ENCODE measurements at places on chromosomes 4 and X.

DNA sequence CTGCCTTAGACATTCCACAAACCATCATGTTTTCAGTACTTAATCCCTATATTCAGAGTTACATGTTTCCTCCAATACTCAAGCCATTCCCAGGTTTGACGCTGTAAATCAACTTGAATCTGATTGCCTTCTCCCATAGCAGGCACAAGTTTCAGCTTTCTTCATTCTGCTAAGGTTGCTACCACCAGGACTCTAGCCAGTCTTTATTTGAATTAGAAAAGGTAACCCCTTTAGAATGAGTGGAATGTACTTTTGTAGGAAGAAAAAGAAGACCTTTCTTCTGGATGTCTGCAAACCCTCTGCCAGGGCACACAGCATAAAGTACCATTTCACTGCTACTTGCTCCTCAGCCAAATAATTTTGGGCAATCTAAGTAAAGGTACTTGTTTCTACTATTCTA is 10.7 kb upstream of the RBMXL3 start:
- DNase-seq, result no peak

- no peak for DNase-seq
Measured at GRCh38 chr4:155530857-155531256, 135.8 kb upstream of the GUCY1A1 start.

DNA sequence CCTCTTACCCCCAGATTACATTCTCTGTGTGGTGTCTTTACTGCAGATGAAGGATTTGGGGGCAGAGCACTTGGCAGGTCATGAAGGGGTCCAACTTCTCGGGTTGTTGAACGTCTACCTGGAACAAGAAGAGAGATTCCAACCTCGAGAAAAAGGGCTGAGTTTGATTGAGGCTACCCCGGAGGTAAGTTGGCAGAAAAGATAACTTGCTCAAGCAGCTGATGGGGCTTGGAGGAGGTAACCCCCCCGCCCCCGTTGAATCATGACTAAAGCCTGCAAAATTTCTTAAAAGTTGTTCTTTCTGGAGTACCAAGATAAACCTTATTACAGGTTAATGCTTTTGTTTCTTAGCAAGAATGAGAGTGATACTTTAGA is 1.5 kb downstream of the CCNG2 start:
- no peak for DNase-seq

DNA sequence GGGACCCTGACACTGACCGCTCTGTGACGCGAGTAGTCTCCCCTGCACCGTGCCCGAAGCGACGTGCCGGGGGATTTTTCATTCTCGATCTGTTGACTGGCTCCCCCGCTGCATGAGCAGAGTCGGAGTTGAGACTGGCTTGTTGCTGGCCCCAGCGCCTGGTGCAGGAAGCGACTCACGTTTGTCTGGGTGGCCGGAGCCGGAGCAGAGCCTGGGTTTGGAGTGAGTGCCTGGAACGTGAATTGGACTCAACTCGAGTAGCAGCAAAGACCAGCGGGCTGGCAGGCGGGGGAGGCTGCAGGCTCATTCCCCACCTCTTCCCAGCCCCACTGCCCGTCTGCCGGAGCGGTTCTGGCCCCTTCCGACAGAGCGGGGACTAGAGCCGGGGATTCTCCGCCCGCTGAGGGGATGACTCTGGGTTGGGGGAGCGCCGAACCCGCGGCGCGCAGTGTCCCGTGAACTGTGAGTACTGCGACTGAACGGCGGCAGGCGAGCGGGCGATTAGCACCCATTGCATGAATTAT is 554 bp downstream of the PCDH7 start:
- no peak for DNase-seq

DNA sequence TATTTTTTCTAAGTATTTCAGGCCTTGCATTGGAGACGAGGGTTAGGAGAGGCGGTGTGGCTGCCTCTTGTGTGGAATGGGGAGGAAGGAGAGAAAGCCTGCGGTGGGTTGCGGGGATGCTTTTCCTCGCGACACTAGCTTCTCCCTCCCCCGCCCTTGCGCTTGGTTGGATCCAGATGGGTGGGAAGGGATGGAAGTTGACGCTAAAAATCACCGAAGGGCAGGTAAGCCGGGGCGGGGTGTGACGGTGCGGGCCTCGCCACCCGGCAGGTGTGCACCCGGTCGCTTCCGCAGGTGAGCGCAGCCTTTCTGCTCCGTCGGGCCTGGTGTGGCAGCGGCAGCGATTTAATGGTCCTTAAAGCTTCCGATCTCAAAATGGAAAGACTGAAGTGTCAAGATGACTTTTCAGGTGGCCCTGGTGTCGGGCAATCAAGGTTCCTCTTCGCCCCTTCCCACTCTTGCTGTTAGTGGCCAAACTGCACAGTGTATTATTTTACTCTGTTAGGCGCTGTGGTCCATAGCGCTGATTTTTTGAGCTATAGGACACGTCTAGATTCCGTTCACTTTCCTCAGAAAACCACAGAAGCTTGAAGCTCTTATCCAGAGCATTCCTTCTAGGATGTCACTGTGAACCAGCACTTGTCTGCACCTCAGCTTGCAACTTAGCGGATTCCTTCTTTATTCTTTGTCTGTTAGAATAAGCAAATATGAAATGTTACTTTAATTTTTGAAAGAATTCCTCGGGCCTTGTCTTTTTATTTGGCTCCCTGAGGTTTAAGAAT is 765 bp downstream of the ENOPH1 start:
- DNase-seq, result peak; percentile 34

DNA sequence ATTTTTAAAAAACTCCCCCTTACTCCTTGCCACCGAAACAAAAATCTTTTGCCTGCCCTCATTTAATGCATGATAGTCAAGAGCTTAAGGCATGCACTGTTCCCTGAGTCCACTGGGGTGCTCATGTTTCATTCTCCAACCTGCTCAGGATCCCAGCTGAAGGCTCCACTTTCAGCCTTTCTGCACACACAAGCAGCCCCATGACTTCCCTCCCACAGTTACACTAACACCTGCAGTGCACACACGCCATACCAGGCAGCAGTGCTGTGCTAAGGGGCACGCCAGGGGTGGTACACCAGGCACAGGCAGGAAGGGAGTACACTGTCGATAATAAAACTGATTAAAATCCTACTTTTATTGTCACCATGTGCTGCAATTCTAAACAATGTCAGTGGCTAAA is 385.2 kb downstream of the BMPR1B start:
- no peak for DNase-seq

DNA sequence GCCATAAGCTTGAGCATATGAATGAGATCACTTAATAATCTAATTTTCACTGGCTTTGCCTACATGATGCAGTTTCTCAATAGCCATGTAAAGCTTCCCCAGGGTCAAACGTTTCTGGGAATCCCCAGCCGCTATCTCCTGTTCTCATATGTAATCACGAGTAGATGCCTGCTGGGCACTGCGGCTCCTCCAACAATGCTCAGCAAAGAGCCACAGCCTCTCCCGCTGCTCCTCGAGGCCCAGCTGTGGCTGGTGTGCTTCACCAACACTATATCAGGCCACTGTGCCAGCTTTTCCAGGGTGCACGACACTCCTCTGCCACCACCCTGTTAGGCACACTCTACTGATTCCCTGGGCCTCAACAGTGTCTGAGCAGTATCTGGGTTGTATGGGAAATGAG is 78.3 kb upstream of the RASGEF1B start:
- DNase-seq, result no peak

GRCh38 chr4:87356832-87357526 is 34.0 kb downstream of the HSD17B11 start:
- DNase-seq, result no peak

GRCh38 chrX:45710081-45710801 is 509.6 kb upstream of the DIPK2B start:
- peak; percentile 94 for DNase-seq

GRCh38 chr4:116361790-116362189 is 723.6 kb downstream of the TRAM1L1 start:
- no peak for DNase-seq

GRCh38 chr4:145453163-145453520 is 28.5 kb upstream of the SMAD1 start:
- DNase-seq, result no peak

DNA sequence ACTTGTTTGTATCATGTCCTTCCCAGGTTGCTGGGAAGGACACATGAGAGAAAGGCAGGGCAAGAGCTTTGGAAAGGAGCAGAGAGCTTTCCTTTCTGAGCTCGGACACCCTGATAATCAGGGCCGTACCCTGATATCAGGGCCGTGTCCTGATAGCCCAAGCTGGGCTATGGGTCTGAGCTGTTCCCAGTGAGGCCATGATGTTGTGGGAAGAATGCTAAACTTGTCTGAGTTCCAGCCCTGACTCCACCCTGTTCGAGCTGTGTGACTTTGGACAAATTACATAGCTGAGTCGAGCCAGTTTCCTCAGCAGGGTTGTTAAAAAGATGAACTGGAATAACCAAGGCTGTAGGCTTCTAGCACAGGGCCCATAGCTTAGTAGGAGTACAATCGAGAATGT is 3.3 kb upstream of the CXCR3 start:
- no peak for DNase-seq

DNA sequence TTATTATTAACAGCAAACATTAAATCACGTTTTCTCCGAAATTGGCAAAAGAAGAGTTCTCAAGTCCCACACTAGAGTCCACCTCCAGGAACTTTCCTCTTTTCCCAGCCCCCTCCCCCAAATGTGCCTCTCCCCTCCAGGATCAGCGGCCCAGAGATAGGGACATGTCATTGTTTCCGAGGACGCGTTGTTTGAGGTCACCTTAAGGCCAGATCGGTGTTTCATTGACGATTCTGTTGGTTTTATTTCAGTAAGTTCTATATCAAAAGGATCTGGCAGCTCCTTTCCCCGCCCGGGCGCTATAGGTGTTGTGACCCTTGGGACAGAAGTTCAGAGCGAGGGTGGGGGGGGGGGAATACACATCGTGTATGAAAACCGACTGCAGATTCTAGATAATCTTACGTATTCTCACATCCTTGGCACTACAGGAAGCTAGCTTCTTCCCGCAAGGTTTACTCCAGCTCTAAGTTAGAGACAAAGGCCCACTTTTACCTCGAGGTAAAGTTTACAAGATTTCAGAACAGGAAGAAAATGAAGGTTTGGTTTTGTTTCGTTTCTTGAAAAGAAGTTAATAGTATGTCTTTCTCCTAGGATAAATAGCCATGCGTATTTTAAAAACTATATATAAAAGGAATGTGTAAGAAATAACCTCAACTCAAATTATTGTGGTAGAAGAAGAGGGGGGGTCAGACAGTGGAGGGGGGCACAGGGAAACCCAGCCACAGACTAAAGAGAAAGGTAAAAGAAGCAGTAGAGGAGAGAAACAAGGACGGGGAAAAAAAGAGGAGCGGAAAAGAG is 739 bp upstream of the MSX1 start:
- no peak for DNase-seq

All from activated CD4-positive, alpha-beta T cell treated with anti-CD3 and anti-CD28 coated beads, Interleukin-2, amount 50 U/mL, for 16 hours (primary cell).